ENCODE measurements at places on chromosomes 7 and 10.

DNA sequence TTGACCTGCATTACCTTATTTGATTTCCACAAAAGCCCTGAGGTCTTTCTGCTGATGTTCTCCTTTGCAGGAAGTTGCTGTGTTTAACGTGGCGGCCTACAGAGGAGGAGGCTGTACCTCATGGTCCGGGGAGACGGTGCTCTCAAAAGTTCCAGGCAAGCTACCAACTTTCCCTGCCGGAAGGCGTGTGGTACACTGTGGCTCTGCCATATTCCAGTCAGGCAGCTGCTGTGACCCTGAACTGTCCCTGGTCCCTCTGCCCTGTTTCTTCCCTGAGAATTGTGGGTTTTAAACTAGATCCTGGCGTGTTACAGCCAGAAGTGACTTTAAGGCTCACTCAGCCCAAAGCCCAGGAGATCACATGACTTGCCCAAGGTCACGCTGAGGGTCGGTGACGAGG lies 139.2 kb downstream of the TEX36 start:
- DNase-seq: no peak

GRCh38 chr10:102549549-102549948 lies 45.8 kb downstream of the SUFU start:
- no peak for DNase-seq

DNA sequence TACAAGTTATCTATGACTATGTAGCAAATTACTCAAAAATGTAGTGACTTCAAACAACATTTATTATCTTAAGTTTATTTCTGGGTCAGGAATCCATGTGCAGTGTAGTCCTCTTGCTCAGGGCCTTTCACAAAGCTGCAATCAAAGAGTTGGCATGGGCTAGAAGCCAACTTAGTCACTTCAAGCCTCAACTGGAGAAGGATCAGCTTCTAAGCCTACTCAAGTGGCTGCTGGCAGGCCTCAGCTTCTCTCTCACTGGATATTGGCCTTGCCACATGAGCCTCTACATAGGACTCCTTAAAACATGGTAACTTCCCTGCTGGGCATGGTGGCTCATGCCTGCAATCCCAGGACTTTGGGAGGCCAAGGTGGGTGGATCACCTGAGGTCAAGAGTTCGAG lies 5.0 kb upstream of the NFE2L3 start:
- no peak for DNase-seq

- DNase-seq: no peak
These were observed 62.5 kb downstream of the INSYN2A start for GRCh38 chr10:127133672-127134500.

DNA sequence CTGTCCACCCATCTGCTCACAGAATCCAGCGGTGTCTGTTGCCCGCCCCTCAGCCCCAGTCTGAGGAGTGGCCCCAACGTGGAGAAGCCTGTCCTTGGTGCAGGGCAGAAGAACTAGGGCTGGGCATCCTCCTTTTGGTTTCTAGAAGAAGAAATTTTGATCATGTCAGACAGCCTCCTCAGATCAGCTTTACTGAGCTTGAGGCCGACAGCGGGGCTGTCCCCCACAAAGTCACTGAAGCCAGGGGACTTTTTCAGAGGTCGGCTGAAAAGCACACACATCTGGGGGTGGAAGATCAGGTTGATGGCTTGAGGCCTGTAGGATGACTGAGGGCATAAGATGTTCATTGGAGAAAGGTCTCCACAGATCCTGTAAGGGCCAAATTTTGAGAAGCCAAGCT lies 767.9 kb downstream of the GRID1 start:
- no peak for DNase-seq

DNA sequence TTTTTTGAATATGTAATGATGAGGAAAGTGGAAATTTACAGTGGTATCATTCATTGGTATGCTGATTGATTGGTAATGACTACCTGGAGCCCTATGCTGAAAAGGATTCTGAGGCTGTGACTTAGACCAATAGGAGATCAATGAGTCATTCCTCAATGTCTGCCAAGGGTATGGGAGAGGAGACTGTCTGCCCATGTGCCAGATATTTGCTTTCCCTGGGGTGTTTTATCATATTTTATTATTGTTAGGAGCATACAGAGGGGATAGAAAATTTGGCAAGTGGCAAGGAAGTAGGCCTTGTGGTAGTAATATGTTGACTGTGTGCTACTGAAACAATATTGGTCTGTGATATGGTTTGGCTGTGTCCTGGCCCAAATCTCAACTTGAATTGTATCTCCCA lies 54.8 kb downstream of the ASAH2B start:
- no peak for DNase-seq
